ENCODE measurements at places on chromosomes 1 and 21.

DNA sequence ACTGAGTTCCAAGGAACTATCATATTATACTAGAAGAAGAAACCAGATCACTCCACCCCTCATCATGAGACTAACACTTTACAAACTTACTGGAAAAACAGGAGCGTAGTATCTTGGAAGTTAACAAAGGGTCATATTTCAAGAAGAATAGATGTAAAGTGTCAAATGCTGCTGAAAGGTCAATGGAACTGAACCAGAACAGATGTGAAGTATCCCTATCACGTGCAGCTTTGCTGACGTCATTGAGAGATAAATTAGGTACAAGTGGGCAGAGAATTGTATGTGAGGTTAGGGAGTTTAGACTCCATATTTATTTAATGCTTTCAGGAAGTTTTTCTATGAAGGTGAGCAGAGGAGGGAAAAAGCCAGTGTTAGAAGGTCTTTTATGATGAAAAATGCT is 483.0 kb downstream of the NCAM2 start:
- no peak for DNase-seq

- DNase-seq: no peak
These were observed 9.6 kb downstream of the DISC1 start for GRCh38 chr1:231636157-231636556.

DNA sequence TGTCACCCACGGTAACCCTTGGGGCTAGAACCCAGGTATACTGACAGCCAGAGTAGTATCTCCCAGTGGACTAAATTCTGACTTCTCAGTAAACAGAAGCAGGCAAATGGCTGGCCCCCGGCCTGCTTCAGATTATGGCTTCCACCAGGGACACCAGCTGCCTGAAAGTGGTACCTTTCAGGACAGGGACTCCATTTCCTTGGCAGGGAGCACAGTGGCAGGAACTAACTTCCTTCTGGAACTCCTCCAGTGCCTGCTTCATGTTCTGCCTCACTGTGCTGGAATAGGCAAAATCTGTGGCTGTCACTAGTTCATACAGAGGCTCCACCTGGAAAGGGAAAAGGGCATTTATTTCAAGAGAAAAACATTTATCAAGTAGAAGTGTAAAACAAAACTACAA is 32.7 kb downstream of the C8B start:
- DNase-seq: no peak

GRCh38 chr1:107098961-107099360 is 41.9 kb upstream of the NTNG1 start:
- DNase-seq: no peak

GRCh38 chr1:211886551-211886950 is 56.0 kb upstream of the LPGAT1 start:
- no peak for DNase-seq

DNA sequence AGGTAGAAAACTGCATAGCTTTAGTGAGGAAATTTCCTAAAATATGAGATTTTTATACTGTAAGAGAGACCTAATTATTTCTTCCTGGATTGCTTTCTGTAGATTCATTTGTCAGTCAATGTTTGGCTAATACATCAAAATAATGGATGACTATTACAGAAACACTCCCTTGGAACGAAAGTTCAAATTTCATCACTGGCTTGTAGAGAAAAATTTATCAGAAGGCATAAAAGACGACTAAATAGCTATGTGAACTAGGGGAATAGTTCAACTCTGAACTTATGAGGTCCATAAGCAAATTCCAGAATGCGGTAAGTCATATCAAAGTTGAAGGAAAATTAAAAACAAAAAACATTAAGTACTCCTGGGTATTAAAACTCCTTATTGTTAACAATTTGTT is 36.0 kb downstream of the WNT2B start:
- DNase-seq: no peak

DNA sequence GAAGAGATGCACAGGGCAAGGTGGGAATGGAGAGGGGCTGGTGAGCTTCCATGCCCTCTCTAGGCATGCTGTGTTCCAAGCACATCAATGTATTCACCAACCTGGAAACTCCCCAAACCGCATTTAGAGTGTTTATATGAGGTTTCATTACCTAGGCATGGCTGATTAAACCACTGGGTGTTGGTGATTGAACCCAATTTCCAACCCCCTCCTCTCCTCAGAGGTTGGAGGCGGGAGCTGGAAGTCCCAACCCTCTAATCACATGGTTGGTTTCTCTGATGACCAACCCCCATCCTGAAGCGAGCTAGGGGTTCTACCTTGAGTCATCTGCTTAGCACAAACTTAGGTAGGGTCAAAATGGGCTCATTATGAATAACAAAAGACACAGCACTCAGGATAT is 3.0 kb upstream of the PPIE start:
- DNase-seq: peak; percentile 41

- DNase-seq: no peak
These were observed 1.6 kb downstream of the NFIA start for GRCh38 chr1:61083807-61084440.

- DNase-seq: no peak
These were observed 168.6 kb upstream of the FGGY start for GRCh38 chr1:59128239-59128736.

DNA sequence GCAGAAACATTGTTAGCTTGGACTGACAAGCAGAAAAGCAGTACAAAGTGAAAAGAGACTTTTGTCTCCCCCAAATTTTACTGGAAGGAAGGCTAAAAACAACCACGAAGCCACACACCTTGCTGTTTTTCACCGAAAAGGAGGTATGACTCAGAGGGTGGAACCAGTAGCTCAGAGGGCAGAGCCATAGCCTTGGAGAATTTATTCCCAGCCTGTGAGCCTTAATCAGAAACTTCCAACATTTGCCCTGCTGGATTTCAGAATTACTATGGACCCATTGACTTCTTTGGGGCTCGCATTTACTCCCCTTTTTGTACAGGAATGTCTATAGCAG is 32.0 kb downstream of the RPS6KC1 start:
- DNase-seq: peak; percentile 35

DNA sequence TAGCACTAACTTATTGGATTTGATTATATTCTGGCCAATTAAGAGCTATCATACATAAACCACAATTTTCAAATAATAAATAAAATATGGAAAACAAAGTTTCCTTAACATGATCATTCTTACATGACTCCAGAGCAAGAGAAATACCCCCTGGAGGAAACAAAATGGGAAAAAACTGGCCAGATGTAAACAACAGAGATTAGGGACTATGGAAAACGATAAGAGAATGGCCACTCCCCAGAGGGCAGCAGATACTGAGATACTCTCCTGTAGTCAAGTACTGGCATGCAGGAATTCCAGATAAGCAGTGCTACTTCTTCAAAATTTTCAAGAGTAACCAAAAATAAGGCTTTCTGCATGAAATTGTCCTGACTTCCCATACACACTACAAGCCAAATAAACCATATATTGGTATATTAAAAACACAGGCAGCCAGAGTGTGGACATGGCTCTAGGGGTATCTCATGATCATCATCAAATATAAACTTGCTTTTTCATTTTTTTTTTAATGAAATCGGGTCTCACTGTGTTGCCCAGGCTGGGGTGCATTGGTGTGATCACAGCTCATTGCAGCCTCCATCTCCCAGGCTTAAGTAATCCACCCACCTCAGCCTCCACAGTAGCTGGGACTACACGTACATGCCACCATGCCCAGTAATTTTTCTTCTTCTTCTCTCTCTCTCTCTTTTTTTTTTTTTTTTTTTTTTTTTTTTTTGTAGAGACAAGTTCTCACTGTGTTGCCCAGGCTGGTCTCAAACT is 118.5 kb downstream of the EIF4G3 start:
- DNase-seq: no peak

- DNase-seq: no peak
These were observed 282.5 kb downstream of the PTBP2 start for GRCh38 chr1:97004054-97004453.

GRCh38 chr1:21914450-21914849 is 22.7 kb downstream of the HSPG2 start:
- DNase-seq: no peak

GRCh38 chr1:6770751-6771440 is 14.4 kb upstream of the CAMTA1 start:
- no peak for DNase-seq

- no peak for DNase-seq
These were observed 6.6 kb downstream of the PTPN14 start for GRCh38 chr1:214544791-214545190.

- DNase-seq: no peak
These were observed 138.9 kb upstream of the ERG start for GRCh38 chr21:38637161-38637560.

DNA sequence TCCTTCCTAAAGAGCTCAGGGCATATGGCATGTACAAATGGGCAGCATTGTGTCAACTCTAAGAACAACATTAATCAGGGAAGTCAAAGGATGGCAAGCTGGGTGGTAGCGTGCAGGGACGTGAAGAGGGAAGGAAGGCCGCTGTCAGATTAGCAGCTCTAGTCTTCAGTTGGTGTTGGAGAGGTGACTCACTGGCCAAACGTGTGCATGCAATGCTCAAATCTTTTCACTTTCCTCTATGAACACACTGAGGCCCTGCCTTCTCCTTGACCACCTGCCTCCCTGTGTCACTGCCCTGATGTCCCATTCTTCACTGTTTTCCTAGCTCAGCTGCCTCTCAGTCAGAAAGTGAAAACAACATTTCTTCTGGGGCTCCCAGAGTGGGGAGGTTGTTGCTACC is 5.9 kb upstream of the PIGR start:
- DNase-seq: no peak

DNA sequence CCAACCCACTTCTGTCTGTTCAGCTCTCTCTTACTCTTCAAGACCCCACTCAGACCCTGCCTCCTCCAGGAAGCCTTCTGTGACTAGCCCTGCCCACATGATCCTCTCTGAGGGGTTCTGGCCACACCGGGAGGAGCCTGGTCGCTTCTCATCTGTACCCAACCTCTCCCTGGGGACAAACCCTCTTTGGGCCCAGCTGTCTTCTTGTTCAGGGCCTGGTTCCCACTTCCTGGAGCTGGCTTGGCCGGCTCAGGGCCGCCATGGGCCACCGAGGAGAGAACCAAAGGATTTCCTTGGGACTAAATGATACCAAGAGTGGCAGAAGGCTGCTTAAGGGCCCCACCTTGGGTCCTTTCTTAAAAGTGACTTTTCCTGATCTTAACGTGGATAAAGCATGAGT is 124.7 kb upstream of the ZBTB40 start:
- no peak for DNase-seq

DNA sequence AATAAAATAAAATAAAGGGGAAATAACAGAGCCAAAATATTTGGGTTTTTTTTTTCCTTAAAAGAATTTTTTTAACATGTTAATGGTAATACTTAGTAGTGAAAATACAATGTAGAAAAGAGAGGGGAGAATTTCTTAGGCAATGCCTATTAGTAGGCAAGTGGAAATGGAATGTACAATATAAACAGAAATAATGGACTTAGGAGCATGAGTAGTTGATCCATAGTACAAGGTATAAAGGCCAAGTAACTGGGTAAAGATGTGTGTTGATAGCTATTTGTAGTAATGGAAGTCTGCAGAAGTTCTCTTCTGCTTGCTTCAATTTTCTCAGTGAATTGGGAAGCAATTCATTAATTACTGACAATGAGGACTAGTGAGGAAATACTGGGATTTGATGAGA is 34.4 kb downstream of the TESK2 start:
- DNase-seq: no peak

- DNase-seq: no peak
These were observed 72.1 kb downstream of the DISP1 start for GRCh38 chr1:222886878-222887351.

DNA sequence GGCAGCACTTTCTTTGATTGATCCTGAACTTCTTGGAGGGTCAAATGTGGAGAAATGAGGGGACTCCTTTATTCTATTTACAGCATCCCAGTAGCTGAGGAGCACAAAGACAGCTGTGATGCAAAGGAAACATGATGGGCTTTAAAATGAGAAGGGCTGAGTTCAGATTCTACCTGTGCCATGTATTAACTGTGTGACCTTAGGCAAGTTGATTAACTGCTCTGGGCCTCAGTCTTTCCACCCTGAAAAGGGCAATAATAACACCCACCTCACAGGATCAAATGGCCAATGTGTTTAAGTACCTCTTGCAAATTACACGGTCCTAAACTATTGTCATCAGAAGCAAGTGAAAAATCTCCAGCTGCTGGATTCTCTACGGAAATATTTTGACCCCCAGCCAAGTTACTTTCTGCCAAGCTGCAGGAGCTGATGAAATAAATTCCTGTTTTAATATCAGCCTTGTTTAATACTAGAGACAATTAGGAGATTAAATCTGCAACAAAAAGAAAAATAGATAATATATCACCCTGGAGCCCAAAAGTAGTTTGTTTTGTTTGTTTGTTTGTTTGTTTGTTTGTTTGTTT is 15.7 kb downstream of the TMEM81 start:
- no peak for DNase-seq

GRCh38 chr1:182217071-182217470 is 155.6 kb upstream of the ZNF648 start:
- DNase-seq: no peak

DNA sequence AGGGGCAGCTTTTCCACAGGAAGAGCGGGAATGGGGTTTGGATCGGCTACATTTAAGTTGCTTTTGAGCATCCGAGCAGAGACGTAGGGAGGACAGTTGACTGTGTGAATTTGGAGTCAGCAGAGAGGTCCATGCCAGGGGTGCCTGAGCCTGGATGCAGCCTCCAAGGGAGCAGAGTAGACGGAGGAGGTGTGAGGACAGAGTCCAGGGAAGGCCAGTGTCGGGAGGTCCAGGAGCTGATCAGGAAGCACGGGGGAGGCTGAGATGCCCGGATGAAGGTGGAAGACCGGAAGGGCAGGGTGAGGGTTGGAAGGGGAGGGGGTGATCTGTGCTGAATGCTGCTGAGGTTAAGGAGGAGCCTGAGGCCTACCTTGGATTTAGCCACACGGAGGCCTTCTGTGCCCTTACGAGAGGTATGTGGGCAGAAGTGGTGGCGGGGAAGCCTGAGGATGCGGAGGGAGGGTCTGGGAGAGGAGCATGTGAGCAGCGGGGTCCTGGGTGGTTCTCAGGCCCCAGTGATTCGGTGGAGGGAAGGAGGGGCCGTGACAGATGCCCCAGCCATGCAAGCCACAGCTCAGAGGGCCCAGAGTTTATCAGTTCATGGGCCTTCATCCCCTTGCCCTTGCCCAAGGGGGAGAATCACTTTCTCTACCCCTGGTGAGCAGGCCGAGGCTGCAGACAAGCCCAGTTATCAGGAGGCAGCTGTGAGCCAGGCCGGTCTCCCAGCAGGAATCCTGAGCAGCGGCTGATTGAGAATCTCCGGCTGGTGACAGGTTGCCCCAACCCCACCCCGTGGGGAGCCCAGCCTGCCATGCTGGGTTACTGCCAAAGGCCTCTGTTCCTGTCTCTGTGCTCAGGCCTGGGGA is 54.0 kb upstream of the ACTL8 start:
- no peak for DNase-seq

DNA sequence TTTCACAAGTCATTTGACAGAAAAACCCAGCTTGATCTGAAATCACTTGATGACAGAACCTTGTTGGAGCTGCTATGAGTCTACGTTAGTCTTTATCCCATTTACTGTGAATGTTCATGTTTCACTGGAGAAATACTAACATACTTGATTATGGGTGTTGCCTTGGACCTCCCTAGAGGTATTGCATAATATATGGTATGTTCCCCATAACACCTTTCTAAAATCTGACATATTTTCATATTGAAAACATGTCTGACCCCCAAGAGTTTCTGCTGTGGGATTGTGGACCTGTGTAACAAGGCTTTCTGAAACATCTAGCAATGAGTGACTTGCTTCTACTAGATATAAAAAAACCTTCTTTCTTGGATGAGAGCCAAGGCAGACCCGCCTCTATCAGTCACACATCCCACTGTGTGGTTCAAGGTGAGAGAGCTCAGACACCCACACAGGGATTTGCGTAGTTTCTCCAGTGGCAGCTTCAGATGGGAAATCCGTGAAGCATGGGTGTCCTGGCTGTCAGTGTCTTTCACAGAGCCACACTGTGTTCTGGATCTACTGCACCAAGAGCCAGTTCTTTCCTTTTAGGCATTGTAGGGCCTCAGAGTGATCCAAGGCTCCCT is 4.6 kb downstream of the NENF start:
- DNase-seq: peak; percentile 21

All from activated CD4-positive, alpha-beta T cell treated with anti-CD3 and anti-CD28 coated beads for 36 hours (primary cell).